Nephron progenitor cell (in vitro differentiated cells): ENCODE measurements at places on chromosomes 5 and 9.

GRCh38 chr5:35902046-35902672 lies 36.3 kb downstream of the CAPSL start:
- H3K4me3 ChIP-seq: no peak overlapping the region
- no peak overlapping the region for H3K27ac ChIP-seq
- H3K4me1 ChIP-seq: peaks cover 28% of the 10 kb centered on the region
- no peak for DNase-seq

DNA sequence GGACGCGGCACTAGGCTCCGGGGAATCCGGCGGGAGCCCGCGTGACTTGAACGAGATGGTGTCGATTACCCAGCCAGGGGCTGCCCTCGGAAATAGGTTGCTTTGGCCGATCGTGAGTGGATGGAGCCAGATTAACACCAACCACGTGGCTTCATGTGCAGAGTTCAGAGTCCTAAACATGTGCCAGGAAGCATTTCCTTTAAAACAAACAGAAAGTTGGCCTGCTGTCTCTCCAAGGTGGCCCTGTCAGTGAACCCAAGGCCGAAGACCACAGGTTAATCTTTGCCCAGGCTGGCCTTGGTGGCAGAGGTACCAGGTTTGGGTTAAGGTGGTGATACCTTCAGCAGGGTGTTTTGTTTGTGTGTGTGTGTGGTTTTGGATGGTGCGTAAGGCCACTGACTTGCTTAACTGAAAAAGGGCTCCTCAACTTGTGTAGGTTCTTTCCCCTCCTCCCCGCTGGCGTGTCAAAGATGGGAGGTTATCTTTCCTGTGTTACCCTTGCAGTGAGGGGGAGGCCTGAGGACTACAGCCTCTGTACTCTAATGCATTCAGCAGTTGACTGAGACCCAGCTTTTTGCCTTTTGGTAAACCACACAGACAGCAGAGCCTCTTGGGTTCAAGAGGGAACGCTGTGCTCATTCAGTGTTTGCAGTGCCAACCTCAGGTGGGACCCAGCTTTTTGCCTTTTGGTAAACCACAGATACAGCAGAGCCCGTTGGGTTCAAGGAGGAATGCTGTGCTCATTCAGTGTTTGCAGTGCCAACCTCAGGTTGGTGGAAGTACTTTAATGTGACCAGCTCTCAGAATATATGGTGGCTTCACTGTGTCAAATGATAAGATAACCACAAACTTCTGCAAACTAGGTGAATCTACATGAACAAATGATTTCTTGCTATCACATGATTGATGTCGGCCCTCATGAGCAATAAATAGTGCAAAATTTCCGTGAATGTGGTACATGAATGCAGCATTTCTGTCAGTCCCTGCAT lies 1.4 kb downstream of the IQGAP2 start:
- peaks cover 45% of the 10 kb centered on the region for H3K4me1 ChIP-seq
- peak; percentile 47 for DNase-seq
- H3K27ac ChIP-seq: no peak overlapping the region

DNA sequence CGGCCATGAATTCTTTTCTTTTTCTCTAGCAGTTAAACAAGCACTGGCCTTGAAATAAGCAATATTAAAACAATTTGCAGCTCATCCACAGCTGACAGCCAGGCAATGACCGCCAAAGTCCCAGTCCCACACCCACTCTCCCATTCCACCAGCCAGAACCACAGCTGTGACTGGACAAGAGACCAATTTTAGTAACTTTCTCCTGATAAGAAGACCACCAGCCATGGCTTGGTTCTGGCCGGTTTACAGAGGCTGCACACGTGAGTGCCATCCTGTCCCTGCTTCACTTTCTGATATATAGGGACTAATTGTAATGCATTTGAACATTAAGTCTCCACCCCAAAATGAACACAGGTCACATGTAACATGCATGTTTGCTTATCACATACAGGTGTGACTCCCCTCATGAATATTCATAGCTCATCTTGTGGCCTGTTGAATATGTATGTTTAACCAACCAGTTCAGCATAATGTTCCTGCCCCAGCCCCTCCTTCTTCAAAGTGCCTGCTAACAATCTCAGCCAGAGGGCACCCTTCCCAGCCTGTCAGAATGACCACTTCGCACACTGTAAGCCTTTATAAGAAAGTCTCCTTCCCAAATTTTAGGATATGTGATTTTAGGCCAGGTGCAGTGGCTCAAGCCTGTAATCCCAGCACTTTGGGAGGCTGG lies 23.9 kb upstream of the FANCC start:
- peaks cover 8% of the 10 kb centered on the region for H3K27me3 ChIP-seq
- peaks cover under 1% of the 10 kb centered on the region for H3K36me3 ChIP-seq
- H3K27ac ChIP-seq: no peak overlapping the region
- H3K4me3 ChIP-seq: no peak overlapping the region
- DNase-seq: no peak
- H3K4me1 ChIP-seq: peaks cover 6% of the 10 kb centered on the region

- H3K27ac ChIP-seq: no peak overlapping the region
- H3K4me3 ChIP-seq: no peak overlapping the region
- no peak for DNase-seq
- H3K27me3 ChIP-seq: peaks cover 5% of the 10 kb centered on the region
- H3K4me1 ChIP-seq: peaks cover 14% of the 10 kb centered on the region
Observed at GRCh38 chr9:112838342-112838741, 52.3 kb downstream of the SLC46A2 start.

- no peaks in the 10 kb centered on the region for H3K4me1 ChIP-seq
- no peak overlapping the region for H3K27ac ChIP-seq
- peaks cover 7% of the 10 kb centered on the region for H3K36me3 ChIP-seq
- H3K27me3 ChIP-seq: no peaks in the 10 kb centered on the region
- no peak for DNase-seq
Observed at GRCh38 chr9:104173067-104173466, 79.0 kb downstream of the SMC2 start.

DNA sequence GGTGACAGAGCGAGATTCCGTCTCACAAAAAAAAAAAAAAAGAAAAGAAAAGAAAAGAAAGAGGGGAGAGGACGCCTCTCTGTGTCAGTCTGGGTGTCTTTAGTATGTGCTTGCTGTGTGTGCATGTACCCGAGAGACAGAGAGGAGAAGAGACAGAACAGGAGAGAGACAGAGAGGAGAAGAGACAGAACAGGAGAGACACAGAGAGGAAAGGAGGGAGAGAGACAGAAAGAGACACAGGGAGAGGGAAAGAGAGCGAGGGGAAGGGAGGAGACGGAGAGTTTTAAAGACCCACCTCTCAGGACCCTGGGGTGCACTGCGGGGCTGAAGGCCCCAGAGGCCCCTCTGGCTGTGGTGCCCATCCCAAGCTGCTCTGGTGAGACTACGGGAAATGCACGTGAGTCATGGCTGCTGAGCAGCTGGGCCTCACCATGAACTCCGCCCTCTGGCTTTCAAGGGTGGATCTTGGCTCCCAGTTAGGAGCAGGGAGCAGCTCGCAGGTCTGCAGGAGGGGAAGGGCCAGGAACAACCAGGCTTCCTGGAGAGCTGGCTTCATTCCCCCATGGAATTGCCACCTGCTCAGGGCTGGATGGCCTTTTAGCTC lies 7.9 kb downstream of the SLC6A3 start:
- H3K36me3 ChIP-seq: no peaks in the 10 kb centered on the region
- H3K4me1 ChIP-seq: peaks cover 5% of the 10 kb centered on the region
- no peak overlapping the region for H3K4me3 ChIP-seq
- H3K27ac ChIP-seq: no peak overlapping the region
- H3K27me3 ChIP-seq: peaks cover 63% of the 10 kb centered on the region
- DNase-seq: no peak

DNA sequence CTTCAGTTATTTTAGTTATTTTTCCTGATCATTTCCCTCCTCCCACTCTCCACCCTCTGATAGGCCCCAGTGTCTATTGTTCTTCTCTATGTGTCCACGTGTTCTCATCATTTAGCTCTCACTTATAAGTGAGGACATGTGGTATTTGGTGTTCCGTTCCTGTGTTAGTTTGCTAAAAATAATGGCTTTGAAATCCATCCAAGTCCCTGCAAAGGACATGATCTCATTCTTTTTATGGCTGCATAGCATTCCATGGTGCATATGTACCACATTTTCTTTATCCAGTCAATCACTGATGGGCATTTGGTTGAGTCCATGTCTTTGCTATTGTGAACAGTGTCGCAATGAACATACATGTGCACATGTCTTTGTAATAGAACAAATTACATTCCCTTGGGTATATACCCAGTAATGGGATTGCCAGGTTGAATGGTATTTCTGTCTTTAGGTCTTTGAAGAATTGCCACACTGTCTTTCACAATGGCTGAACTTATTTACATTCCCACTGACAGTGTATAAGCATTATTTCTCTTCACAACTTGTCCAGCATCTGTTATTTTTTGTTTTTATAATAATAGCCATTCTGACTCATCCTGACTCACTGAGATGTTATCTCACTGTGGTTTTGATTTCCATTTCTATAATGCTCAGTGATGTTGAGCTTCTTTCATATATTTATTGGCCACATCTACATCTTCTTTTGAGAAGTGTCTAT lies 17.2 kb upstream of the DIRAS2 start:
- H3K4me1 ChIP-seq: no peaks in the 10 kb centered on the region
- no peak overlapping the region for H3K27ac ChIP-seq
- no peaks in the 10 kb centered on the region for H3K36me3 ChIP-seq
- no peaks in the 10 kb centered on the region for H3K27me3 ChIP-seq

DNA sequence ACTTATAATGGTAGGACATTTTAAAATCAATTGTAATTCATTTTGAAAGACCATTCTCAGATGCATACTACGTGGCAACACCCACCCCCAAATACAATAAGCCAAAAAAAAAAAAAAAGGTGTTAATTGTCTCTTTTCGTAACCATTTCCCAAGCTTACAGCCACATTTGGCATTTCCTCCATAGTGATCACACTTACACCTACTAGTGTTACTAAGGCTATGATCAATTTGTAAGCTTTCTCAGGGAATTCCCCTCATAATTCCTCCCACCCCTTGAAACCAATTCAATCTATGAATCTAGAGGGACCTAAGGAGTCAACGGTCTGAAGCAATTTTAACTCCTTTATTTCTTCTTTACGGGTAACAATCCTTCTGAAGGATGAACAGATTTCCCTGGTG lies 40.1 kb downstream of the NR2F1 start:
- no peak overlapping the region for H3K27ac ChIP-seq
- H3K4me3 ChIP-seq: no peak overlapping the region
- no peaks in the 10 kb centered on the region for H3K36me3 ChIP-seq
- DNase-seq: no peak
- peaks cover 52% of the 10 kb centered on the region for H3K27me3 ChIP-seq

DNA sequence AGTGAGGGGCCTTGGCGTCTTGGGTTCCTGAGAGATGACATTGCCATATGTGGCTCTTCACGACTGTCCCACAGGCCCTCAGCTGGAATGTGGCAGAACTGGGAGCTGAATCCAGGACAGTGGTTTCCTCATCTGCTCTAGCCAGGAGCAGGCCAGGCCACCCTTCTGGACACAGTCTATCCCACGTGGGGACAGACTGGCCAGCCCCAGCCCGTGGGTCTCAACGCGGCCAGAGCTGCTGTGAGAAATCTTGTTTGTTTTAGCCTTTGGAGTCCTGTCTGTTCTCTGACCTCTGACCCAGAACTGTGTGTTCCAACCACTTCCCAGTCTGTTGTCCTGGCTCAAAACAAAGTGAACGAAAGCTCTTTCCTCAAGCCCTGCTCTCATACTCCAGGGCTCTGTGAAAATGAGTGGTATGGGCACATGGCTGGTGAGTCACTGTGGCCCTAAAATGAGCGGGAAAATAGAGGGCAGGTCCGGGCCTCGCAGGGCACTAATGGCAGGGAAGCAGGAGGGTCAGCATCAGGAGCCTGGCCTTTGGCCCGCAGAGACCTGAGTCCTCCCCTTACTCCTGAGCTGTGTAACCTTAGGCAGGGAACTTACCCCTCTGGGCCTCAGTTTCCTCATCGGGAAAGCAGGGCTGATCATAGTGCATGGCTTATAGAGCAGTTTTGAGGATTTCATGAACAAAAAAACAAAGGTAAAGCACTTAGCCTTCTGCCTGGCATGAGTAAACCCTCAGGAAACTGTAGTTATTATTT lies 34.8 kb upstream of the GLRX start:
- H3K4me1 ChIP-seq: peaks cover 64% of the 10 kb centered on the region
- H3K27ac ChIP-seq: peak overlapping the region; percentile 98
- H3K4me3 ChIP-seq: peak overlapping the region; percentile 56
- no peak for DNase-seq
- peaks cover 4% of the 10 kb centered on the region for H3K36me3 ChIP-seq

DNA sequence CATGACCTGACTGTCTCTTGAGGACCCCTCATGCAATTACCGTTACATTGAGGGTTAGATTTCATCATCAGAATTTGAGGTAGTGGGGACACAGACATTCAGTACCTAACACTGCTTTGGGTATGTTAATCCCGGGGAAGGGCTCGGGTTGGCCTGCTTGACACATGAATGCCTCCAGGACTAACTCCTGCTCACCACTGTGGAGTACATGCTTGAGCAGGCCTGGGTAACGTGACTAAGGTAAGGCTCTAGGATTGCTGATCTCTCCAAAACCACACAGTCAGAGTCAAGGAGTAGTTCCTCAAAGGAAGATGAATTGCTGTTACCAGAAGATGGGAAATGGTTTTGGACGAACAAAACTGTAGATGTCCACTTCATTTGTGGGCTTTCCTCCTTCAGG lies 376.3 kb upstream of the ZNF462 start:
- H3K27me3 ChIP-seq: peaks cover 18% of the 10 kb centered on the region
- H3K27ac ChIP-seq: no peak overlapping the region
- H3K4me3 ChIP-seq: no peak overlapping the region
- peaks cover under 1% of the 10 kb centered on the region for H3K4me1 ChIP-seq
- no peaks in the 10 kb centered on the region for H3K36me3 ChIP-seq

GRCh38 chr9:93308158-93308602 lies 124.2 kb downstream of the WNK2 start:
- H3K36me3 ChIP-seq: no peaks in the 10 kb centered on the region
- no peak overlapping the region for H3K27ac ChIP-seq
- DNase-seq: no peak

DNA sequence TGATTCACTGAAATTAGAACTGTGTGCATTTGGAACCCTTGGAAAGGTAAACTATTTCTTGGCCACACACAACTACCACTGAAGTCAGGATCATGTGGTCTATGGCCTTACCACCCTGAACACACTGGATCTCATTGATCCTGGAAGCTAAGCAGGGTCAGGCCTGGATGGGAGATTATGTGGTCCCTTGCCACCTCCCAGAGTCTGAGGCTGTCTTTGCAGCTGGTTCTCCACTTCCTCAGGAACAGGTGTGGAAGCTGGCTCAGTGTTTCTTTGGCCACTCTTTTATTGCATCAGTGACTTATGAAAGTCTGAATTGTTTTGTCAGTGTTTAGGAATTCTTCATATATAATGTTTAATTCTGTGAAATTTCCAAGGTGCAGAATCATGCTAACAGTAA lies 89.2 kb downstream of the TEK start:
- no peaks in the 10 kb centered on the region for H3K27me3 ChIP-seq
- peaks cover 7% of the 10 kb centered on the region for H3K4me1 ChIP-seq
- no peak overlapping the region for H3K4me3 ChIP-seq
- peaks cover 5% of the 10 kb centered on the region for H3K36me3 ChIP-seq
- no peak for DNase-seq

GRCh38 chr5:78730300-78731094 lies 81.9 kb upstream of the LHFPL2 start:
- H3K4me3 ChIP-seq: no peak overlapping the region
- peaks cover under 1% of the 10 kb centered on the region for H3K36me3 ChIP-seq
- H3K27me3 ChIP-seq: no peaks in the 10 kb centered on the region
- no peak for DNase-seq
- H3K27ac ChIP-seq: no peak overlapping the region
